Stromal cell of bone marrow (primary cell): ENCODE measurements at places on chromosomes 7 and 10.

DNA sequence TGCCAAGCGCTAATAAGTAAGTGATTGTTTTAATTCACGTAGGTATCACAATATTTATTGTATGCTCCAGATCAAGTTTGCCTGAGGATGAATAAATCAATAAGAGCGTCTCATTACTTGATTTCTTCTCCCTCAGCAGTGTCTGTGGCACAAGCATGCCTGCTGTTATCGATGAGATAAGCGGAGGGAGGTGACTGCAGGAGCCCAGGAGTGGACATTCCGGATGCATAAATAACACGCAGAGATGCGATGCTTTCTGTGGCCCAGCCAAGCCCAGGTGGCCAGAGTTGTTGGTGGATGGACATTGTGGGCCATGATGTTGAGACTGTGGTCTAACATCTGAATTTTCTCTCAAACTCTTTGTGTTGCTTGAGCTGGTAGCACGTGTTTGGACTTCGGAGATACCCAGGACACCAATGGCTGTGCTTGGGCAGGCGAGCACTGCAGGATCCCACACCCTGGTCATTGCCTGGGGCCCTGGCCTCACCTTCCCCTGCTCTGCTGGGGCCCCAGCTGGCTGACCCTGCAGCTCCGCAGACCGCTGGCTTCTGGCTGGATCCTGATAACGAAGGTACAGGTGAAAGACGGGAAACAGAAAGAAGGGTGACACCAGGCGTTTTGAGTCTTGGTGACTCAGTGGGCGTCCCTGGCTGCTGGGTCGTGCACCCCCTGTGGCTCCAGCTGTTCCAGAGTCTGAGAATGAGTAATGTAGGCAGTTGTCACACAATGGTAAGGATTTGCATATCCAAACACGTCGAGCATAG is 31.2 kb upstream of the MNX1 start:
- DNase-seq: no peak

DNA sequence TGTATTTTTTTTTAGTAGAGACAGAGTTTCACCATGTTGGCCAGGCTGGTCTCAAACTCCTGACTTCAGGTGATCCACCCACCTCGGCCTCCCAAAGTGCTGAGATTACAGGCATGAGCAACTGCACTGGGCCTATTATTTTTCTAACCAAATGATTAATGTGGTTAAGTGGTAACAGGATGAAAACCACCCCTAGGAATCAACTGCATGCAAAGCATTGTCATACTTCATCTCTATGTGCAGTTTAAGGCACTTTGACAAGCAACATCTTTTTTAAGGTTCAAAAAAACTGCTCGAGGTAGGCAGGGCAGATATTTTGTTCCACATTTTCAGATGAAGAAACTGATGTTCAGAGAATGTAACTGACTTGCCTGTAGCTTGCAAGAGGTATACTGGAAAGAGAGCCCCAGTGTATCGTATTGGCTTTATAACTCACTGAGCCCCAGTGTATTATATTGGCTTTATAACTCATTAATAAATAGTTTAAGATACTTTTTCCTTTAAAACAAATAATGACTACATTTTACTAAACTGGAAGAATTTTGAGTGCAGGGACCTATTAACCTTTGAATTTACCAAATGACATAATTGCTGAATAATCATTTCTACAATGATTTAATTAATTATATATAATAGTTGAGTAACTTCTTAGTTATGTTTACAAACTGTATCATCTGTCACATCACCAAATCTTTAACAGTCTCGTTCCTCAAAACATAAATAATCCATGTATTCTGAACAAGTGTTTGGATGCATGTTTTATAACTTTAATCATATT is 38.1 kb downstream of the RTKN2 start:
- DNase-seq: no peak

DNA sequence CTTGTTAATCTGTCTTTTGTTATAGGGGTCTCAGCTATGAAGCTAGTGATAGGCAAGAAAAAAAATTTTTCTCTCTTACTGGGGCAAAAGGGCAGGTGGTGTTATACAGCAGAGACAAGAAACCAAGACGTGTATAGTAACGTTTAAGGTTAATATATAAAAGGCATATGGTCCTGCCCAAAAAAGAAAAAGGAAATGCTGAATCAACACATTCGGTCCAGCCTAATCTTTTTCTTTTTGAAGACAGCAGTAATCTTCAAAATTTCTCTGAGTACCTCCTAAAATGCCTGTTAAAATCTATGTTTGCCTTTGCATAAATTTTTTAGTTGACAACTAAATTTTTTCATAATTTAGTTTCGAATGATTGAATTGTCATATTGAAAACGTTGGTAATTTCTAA is 54.5 kb downstream of the P4HA1 start:
- no peak for DNase-seq

DNA sequence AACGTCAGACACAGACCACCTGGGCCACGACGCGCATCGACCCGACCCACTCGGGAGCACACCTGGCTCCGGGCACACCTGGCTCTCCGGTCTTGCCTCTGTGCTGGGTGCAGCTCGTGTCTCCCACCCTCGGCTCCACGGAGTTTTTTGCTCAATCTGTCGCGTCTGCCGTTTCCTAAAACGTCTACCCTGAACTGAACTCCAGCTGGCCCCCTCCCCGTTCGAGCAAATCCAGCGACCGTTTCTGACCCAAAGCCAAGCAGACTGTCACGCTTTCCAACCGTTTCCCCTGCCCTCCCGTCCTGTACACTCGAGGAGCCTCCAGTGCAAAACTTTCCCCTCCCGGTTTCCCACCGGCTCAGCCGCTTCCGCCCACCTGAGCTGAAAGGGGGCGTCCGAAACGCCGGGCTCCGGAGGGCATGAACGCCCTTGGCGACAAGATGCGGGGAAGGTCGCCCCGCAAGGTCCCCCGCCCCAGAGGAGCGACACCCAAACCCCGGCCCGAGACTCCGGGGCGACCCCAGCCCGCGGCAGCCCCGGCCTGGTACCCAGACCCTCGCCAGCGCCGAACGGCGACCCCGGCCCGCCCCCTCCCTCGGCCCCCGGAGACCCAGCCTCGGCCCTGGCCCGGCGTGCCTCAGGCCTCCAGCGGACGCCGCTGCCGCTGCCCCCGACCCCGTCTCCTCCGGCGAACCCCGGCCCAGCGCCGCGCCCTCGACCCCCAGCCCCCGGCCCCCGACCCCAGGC is 557 bp downstream of the CYTH3 start:
- DNase-seq: no peak

DNA sequence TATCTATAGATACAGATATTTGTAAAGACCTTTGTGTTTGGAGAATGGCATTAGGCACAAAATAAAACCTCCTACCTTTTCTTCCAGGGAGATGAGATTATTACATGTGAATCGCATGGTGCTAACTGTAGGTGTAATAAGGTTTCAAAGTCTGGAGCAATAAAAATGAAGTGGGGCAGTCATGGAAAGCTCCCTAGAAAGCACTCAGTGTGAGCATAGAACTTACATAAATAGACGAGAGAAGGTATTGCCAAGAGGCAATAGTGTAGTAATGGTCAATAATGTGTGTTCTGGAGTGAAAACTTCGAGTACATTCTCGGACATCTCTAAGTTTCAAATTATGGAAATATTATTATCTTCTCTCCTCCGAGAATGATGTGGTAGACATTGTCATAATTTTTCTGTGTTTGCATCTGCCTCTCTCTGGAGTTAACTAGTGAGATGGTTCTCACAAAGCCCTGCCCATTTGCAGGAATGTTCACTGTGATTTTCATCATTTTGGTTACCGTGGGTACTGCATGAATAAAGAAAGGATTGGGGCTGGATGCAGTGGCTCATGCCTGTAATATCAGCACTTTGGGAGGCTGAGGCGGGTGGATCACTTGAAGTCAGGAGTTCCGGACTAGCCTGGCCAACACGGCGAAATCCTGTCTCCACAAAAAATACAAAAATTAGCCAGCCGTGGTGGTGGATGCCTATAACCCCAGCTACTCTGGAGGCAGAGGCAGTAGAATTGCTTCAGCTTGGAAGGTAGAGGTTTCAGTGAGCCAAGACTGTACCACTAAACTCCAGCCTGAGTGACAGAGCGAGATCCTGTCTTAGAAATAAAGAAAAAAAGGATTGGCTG is 10.6 kb downstream of the VIM start:
- DNase-seq: peak; percentile 87

GRCh38 chr10:71995887-71996575 is 31.8 kb downstream of the CHST3 start:
- DNase-seq: no peak

DNA sequence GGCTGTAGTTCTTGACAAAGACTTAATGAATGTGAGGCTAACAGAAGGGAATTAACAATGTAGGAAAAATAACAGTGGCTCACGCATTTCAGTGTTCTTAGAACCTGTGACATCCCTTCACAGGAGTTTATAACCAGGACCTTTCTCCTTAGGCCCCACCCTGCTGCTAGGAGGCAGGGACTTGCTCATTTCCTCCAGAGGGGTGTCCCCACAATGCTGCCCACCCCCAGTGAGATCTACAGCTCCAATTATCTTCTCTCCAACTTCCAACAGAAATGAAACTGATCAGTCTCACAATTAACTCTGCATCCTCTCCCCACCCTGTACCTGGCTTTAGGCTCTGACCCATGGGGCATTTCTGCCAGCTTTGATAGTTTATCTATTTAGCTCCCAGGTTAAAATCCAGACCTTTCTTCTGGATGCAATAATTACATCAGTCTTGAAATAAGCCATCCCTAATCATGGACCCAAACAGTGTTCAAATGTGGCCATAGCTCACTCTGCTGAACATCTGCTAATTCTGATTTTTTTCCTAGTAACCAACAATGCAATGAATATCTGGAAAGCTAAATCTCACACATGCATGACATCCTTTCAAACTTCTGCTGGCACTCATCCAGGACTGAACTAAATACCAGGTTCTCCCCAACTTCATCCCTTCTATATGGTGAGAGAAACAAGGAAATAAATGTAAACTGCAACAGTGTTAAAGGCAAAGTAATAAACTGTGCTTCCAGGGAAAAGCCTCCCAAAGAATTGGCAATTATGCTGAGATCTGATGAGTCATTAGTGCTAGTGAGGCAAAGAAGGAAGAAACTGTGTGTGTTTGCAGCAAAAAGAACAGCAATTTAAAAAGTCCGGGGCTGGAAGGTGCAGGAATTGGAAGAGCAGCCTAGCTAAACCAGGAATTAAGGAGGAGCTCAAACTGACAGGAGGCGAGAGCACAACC is 64.6 kb downstream of the HERPUD2 start:
- peak; percentile 47 for DNase-seq

GRCh38 chr10:132319853-132320653 is 11.9 kb upstream of the LRRC27 start:
- DNase-seq: peak; percentile 85

DNA sequence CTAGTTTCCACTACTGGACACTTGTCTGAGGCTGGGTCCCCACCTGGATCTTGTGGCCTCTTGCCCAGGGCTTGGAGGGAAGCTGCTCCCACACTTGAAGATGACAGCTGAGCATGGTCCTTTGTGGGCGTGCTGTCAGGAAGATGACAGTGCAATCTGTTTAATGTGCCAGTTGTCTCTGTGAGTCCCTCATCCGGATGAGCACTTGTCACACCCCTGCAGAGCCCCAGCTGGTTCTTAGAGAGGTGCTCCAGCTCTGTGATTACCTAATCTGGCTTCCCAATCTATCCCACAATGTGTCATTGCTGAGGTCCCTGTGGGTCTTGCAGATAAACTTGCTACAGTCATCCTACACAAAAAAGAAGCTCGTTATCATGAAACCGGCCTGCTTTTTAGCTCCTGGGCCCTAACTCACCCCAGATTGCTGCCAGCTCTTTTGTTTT is 34.8 kb upstream of the CCSER2 start:
- DNase-seq: no peak

DNA sequence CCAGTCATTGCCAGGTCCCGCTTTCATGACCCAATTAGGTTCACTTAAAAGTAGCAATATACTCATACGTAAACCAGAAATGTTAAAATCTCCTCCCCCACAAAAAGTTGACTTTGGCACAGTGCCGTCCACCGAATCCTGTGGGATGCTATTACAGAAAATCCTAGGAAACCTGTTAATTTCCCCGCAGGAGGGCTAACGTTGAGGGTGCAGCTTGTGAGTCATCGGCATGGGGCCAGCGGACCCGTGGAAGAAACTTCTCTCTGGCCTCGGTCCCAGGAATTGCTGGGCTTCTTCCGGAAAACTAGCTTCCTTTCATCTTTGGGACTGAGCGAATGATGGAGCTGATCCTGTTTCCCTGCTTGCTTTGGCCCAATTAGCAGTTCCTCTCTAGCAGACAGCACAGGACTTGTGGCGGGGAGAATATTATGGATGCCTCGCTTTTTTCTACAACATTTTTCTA is 13.5 kb downstream of the CRYGN start:
- peak; percentile 93 for DNase-seq

DNA sequence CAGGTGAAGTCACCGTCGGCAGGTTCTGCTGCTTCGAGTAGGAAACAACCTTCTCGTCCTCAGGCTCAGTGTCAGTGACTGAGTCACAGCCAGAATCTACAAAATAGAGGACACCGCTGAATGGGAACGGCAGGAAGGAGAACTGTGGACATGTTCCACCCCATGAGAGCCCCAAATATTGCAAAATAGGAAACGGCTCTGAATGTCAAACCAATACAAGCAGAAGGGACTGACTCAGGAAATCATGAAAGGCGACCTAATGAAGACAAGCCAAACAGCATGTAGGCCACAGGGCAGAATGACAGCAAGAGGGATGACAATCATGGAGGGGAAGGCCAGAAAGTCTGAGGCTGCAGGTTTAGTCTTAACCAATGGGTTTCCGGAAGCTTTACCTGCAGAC is 63.5 kb downstream of the PIK3AP1 start:
- no peak for DNase-seq

DNA sequence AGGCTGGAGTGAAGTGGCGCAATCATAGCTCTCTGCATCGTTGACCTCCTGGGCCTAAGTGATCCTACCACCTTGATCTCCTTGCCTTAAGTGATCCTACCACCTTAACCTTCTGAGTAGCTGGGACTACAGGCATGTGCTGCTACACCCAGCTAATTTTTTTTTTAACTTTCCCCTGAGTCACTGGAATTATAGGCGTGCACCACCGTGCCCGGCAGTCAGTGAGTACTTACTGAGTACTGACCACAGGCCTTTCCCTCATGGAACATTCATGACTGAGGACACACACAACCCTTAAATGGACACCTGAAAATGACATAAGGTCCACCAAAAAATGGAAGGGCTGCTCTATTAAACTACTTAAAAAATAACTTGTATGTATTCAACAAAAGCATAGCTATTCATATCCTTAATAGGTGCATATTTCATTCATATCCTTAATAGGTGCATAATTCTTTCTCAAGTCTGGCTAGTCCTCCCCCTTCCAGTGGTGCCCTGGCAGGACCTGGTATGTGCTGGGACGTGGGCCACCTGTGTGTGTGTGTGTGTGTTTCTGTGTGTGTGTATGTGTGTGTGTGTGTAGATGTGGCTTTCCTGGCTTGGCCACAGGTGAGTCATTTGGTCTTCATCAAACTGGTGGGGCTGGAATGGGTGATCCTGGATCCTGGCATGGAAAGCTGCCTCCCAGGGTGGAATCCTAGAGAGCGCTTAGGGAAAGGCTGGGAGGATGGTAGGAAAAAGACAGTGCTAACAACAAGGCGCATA is 3.5 kb downstream of the FAM180A start:
- peak; percentile 76 for DNase-seq
